ENCODE measurements at places on chromosomes 7 and 10.

- peak overlapping the region; percentile 24 for H3K4me3 ChIP-seq
- peak; percentile 8 for DNase-seq
- H3K27ac ChIP-seq, result peak overlapping the region; percentile 80
- H3K27me3 ChIP-seq, result no peaks in the 10 kb centered on the region
- peaks cover 33% of the 10 kb centered on the region for H3K36me3 ChIP-seq
These were observed 48.6 kb downstream of the NCAPG2 start for GRCh38 chr7:158655931-158656441.

DNA sequence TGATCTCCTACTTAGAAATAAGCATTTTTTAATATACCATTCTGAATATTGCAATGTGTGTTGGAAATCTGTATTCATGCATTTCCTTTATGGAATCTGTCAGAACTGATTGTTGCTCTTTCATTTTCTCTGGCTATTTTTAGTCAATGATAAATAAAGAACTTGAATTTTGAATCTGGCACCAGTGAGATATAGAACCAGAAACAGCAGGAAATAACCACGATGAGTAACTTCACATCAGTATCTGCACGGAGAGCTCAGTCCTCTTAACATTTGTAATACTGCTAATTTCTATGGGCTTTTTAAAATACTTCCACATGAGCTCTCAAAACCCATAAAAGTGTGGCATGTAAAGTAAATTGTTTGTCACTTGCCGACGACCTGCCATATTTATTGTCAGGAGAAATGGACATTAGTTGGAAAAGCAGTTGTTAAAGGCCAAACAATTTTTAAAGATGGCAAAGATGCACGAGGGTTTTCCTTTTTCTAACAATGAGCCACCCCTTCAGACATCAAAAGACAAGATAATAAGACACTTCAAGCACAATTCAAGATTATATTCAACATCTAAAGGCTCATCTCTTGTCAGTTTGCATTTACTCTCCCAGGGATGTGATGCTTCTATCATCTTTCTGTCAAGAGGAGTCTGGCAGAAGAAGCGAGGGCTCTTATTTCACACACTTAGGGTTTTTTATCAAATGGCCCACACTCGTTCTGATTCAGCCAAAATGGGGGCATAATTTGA, 118.3 kb downstream of the POU6F2 start:
- no peak for DNase-seq
- H3K27me3 ChIP-seq, result no peaks in the 10 kb centered on the region
- H3K4me1 ChIP-seq, result no peaks in the 10 kb centered on the region

- H3K27ac ChIP-seq, result no peak overlapping the region
- no peak overlapping the region for H3K4me3 ChIP-seq
- peaks cover 76% of the 10 kb centered on the region for H3K27me3 ChIP-seq
- peak; percentile 44 for DNase-seq
These were observed 4.7 kb upstream of the NOS3 start for GRCh38 chr7:150986099-150986512.

GRCh38 chr7:149209518-149210269, 14.3 kb downstream of the ZNF282 start:
- DNase-seq, result peak; percentile 47
- peaks cover 51% of the 10 kb centered on the region for H3K36me3 ChIP-seq
- peaks cover 9% of the 10 kb centered on the region for H3K4me1 ChIP-seq
- H3K4me3 ChIP-seq, result no peak overlapping the region

DNA sequence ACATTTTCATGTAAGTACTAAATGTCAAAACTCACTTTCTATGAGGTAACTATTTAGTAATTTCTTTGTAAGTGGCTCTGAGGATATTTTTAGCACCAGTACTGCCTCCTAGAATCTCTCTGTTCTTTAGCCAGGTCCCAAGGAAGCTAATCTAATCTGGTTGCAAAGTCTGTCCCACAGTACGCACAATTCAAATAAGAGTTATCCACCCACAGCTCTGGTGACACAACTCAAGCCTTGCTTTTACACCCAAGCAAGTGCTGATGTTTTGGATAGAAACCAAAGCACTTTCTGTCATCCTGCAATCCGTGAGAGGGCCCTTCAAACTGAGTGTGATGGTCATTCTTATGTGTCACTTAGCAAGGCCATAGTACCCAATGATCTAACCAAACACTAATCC, 14.5 kb downstream of the GIMAP5 start:
- peaks cover 55% of the 10 kb centered on the region for H3K4me1 ChIP-seq
- H3K27me3 ChIP-seq, result no peaks in the 10 kb centered on the region
- H3K36me3 ChIP-seq, result peaks cover 17% of the 10 kb centered on the region
- no peak overlapping the region for H3K4me3 ChIP-seq
- H3K27ac ChIP-seq, result no peak overlapping the region

- H3K4me1 ChIP-seq, result peaks cover 19% of the 10 kb centered on the region
- DNase-seq, result peak; percentile 31
- H3K36me3 ChIP-seq, result peaks cover 85% of the 10 kb centered on the region
- peak overlapping the region; percentile 71 for H3K4me3 ChIP-seq
- peak overlapping the region; percentile 50 for H3K27ac ChIP-seq
These were observed 52.6 kb downstream of the TRRAP start for GRCh38 chr7:98930921-98931320.

DNA sequence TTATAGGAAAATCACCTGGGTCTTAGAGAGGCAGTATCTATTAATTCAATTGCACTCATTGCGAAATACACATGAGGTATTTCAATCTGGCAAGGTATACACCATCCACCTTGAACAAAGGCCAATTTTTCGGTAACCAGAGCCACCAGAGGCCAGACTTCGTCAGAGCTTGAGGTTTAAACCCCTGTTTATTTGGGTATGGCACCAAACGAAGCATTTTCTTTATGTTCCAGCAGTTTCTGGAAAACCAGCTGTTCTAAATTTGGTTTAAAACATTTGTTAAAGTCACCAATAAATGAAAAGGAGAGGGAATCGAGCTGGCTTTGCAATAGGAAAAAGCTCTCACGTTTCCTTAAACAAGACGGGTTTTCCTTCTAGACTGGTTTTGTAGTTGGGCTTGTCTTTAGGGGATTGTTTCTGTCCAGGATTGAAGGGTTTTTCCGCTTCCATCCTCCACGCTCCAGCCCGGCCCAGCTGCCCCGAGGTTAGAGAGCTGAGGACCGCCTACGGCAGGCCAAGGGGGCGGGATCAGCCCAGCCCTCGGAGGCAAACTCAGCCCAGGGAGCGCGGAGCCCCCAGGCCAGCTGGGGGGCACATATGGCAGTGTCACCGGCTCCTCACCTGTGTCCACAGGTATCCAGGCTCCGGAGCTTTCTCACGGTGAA, 539.4 kb upstream of the MGMT start:
- no peak for DNase-seq
- no peak overlapping the region for H3K27ac ChIP-seq
- no peaks in the 10 kb centered on the region for H3K36me3 ChIP-seq
- no peak overlapping the region for H3K4me3 ChIP-seq
- H3K4me1 ChIP-seq, result no peaks in the 10 kb centered on the region
- no peaks in the 10 kb centered on the region for H3K27me3 ChIP-seq

- DNase-seq, result no peak
- no peak overlapping the region for H3K4me3 ChIP-seq
- peaks cover 52% of the 10 kb centered on the region for H3K27me3 ChIP-seq
- peaks cover 6% of the 10 kb centered on the region for H3K4me1 ChIP-seq
- no peak overlapping the region for H3K27ac ChIP-seq
- H3K36me3 ChIP-seq, result no peaks in the 10 kb centered on the region
These were observed 131.6 kb downstream of the DIP2C start for GRCh38 chr10:557792-558328.

DNA sequence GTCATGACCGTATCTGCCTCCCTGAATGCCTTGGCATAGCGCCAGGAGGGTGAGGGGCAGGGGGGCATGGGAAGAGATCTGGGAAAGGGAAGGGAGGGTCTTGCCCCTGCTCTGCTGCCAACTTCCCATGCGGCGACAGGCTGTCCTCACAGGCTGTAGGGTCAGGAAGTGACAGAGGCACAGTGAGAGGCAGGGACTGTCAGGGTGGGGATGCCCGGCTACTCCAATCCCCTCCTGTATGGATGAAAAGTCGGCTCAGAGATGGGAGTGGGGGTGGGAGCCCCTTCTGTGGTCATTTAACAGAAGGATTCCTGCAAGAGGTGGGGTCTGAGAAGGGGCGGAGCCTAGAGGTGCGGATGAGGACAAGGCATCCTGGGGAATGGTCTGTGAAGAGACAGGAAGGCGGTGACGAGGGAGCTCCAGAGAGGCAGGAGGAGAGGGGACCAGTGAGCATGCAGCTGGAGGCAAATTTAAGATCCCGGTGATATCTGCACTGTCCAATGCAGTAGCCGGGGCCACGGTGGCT, 20.8 kb upstream of the UNC5B start:
- H3K36me3 ChIP-seq, result no peaks in the 10 kb centered on the region
- no peak overlapping the region for H3K27ac ChIP-seq
- no peak overlapping the region for H3K4me3 ChIP-seq
- no peaks in the 10 kb centered on the region for H3K4me1 ChIP-seq
- DNase-seq, result no peak

- no peak overlapping the region for H3K27ac ChIP-seq
- no peak overlapping the region for H3K4me3 ChIP-seq
- H3K27me3 ChIP-seq, result no peaks in the 10 kb centered on the region
- H3K4me1 ChIP-seq, result peaks cover 16% of the 10 kb centered on the region
- DNase-seq, result peak; percentile 16
These were observed 38.3 kb upstream of the TOMM7 start for GRCh38 chr7:22860784-22861482.

GRCh38 chr7:112136271-112137008, 69.8 kb downstream of the DOCK4 start:
- H3K27me3 ChIP-seq, result peaks cover 7% of the 10 kb centered on the region
- DNase-seq, result no peak
- no peak overlapping the region for H3K4me3 ChIP-seq

DNA sequence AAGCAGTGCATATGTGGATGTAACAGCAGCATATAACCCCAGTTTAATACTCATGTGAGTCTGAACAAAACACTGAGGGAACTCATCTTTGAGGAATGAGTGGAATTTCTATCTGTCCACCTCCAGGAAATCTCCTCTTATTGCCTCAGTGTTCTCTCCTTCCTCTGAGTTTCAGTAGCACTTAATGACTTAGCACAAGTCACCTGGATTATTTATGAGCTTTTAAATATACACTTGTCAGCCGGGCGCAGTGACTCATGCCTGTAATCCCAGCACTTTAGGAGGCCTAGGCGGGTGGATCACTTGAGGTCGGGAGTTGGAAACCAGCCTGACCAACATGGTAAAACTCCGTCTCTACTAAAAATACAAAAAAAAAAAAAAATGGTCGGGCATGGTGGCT, 4.3 kb downstream of the LRRC20 start:
- no peak overlapping the region for H3K27ac ChIP-seq
- peaks cover 7% of the 10 kb centered on the region for H3K36me3 ChIP-seq
- H3K4me1 ChIP-seq, result peaks cover 7% of the 10 kb centered on the region
- no peaks in the 10 kb centered on the region for H3K27me3 ChIP-seq
- DNase-seq, result no peak

- H3K27me3 ChIP-seq, result peaks cover 36% of the 10 kb centered on the region
- no peak overlapping the region for H3K4me3 ChIP-seq
- no peak for DNase-seq
- no peaks in the 10 kb centered on the region for H3K4me1 ChIP-seq
- no peak overlapping the region for H3K27ac ChIP-seq
- no peaks in the 10 kb centered on the region for H3K36me3 ChIP-seq
These were observed 9.1 kb downstream of the PRPS1L1 start for GRCh38 chr7:18018296-18019215.

- no peak overlapping the region for H3K4me3 ChIP-seq
- no peak for DNase-seq
- peaks cover 57% of the 10 kb centered on the region for H3K27me3 ChIP-seq
These were observed 36.0 kb upstream of the CUX1 start for GRCh38 chr7:101781439-101781838.

GRCh38 chr7:103598326-103598905, 152.4 kb upstream of the SLC26A5 start:
- no peaks in the 10 kb centered on the region for H3K36me3 ChIP-seq
- no peak for DNase-seq
- H3K4me1 ChIP-seq, result no peaks in the 10 kb centered on the region
- H3K27me3 ChIP-seq, result peaks cover 19% of the 10 kb centered on the region
- no peak overlapping the region for H3K4me3 ChIP-seq

- no peak for DNase-seq
- no peak overlapping the region for H3K27ac ChIP-seq
- H3K4me1 ChIP-seq, result peaks cover 5% of the 10 kb centered on the region
- H3K4me3 ChIP-seq, result no peak overlapping the region
- no peaks in the 10 kb centered on the region for H3K27me3 ChIP-seq
These were observed 115.5 kb downstream of the LMBR1 start for GRCh38 chr7:156777364-156778069.

GRCh38 chr10:133079836-133080682, 7.7 kb upstream of the ADGRA1 start:
- no peak for DNase-seq
- no peak overlapping the region for H3K27ac ChIP-seq
- H3K27me3 ChIP-seq, result peaks cover 22% of the 10 kb centered on the region
- no peak overlapping the region for H3K4me3 ChIP-seq
- H3K4me1 ChIP-seq, result no peaks in the 10 kb centered on the region

DNA sequence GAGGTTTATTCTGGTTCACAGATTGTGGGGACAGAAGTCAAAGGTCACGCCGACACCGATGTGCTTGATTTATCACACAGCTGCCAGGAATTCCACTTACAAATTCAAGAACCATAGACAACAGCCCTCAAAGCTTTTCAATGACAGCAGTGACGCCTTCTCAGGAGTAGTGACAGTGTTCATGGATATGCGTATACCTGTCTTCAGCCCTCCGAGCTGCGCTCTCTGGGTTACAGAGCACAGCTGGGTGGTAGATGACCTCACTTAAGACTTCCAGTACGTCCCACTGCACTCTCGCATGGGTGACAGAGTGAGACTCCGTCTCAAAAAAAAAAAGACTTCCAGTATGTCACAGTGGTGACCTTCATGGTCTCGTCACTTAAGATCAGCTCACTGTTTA, 108.5 kb downstream of the TCERG1L start:
- no peak overlapping the region for H3K4me3 ChIP-seq
- H3K4me1 ChIP-seq, result no peaks in the 10 kb centered on the region
- no peak for DNase-seq
- peaks cover 9% of the 10 kb centered on the region for H3K27me3 ChIP-seq

DNA sequence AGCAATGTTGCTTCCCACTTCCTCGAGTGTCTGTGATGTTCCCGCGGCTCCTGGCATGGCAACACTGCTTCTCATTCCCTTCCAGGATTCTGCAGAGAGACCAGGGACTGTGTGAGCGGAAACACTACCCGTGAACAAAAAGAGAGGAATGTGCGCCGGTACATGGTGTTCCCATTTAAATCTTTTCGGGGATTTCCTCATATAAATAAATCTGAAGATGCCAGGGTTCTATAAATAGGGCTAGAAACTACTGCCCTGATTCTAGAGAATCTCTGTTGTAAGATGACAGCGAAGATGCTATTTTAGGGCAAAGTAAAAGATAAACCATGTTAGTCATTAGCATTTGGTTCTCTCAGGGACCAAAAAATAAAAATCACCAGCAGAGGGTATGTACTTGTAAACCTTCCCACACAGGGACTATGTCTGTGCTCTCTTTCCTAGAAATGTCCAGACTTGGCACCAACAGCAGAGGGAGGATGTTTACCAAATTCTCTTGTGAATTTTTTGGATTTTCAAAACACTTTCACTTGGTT, 92.2 kb upstream of the DDC start:
- peaks cover 36% of the 10 kb centered on the region for H3K4me1 ChIP-seq
- H3K27ac ChIP-seq, result no peak overlapping the region
- peaks cover 5% of the 10 kb centered on the region for H3K36me3 ChIP-seq
- H3K27me3 ChIP-seq, result no peaks in the 10 kb centered on the region
- H3K4me3 ChIP-seq, result no peak overlapping the region

Measured in effector memory CD8-positive, alpha-beta T cell (primary cell).